ENCODE measurements at places on chromosomes 7 and 10.

- DNase-seq = no peak
Measured at GRCh38 chr10:116836902-116837523, 12.3 kb upstream of the ENO4 start.

DNA sequence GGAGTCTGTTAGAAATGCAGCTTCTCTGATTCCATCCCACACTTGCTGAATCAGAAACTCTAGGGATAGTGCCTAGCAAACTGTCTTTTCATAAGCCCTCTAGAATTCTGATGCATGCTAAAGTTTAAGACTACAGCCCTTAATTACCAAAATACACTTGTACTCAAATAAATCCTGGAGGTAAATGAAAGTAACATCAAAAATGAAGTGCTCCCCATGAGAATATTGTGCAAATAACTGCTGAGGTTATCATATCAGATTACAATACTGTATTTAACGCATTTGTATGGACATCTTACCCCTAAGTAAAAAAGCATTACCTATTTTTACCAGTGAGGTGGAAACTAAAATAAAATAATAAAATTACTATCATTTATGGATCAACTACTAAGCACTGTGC, 104.7 kb downstream of the CHCHD3 start:
- no peak for DNase-seq

DNA sequence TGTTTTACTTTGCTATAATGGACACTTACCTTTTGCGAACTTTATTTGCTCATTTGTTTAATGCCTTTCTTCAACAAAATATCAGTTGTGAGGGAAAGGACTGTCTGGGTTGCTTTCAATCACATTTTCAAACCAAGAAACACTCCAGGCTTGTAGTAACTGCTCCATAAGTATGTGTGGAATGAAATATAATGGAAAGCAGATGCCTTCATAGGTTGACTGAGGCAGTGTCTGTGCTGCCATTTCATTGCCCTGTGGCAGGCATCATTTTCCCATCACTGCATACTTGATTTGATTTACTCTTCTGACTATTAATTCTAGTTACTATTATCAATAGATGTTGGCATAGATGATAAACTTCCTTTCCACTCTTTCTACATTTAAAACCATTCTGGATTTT, 762.3 kb downstream of the CNTNAP2 start:
- no peak for DNase-seq

DNA sequence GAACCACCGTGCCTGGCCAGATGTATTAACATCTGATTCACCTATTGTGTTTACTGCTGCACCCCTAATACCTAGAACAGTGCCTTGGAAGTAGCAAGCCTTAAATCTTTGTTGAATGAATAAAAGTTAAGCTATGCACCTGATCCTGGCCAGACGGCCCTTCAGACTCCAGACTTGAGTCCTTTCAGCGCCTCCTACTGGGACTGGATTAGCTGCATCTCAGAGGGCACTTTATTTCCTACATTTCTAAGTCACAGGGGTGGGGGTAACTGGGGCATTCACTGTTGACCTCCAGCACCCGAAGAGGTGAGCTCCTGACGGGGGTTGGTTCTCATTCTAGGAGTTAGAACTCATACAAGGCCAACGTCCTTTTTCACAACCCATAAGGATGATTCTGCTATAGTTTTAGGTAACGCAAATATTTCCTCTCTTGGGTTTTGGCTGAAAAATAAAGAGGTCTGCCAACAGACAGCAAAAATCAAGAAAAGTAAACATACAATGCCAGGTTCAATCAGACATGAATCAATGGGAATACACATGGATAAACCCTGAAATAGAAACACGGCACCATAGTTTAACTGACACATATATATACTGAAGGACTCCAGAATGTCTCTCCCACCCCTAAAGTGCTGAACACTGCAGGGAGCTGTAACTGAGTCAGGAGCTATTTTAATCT, 48.0 kb upstream of the DLG5 start:
- no peak for DNase-seq

- DNase-seq = no peak
Measured at GRCh38 chr7:87116315-87116714, 35.9 kb upstream of the DMTF1 start.

DNA sequence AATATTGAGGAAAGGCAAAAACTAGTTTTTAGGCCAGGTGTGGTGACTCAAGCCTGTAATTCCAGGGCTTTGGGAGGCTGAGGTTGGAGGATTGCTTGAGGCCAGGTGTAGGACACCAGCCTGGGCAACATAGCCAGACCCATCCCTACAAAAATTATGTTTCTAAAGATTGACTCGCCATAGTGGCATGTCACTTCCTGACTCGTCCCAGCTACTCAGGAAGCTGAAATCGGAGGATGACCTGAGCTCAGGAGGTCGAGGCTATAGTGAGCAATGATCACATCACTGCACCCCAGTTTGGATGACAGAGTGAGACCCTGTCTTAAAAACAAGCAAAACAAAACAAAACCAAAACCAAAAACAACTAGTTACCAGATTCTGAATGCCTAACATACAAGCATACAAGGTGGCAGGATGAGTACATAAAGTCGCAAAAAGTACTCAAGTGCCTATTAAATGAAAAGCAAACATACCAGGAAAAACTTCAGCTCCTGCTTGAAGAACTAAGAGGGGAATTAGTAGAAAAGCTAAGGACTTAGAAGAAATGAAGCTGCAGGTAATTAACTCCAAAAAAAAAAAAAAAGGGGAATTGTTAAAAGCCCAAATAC, 14.1 kb downstream of the ZNF398 start:
- no peak for DNase-seq

DNA sequence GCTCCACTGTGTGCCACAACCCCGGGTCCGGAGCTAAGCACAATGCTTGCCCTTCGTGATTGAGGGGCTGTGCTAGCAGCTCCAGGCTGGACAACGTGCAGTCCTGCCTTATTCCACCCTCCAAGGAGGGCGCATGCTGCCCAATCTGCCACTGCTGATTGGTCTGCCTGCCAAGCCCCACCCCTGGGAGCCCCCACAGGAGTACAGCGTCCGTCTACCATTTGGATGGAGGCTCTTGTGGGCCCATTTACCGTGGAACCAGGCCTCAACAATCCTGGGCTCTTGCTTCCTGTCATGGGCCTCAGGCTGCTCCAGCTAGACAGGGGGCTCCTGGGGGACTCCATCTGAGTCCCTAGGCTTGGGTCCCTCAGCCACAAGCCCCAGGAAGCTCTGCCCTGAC, 173.3 kb downstream of the SLIT1 start:
- DNase-seq = no peak

- DNase-seq = no peak
Measured at GRCh38 chr10:4315551-4315950, 510.5 kb upstream of the AKR1E2 start.

DNA sequence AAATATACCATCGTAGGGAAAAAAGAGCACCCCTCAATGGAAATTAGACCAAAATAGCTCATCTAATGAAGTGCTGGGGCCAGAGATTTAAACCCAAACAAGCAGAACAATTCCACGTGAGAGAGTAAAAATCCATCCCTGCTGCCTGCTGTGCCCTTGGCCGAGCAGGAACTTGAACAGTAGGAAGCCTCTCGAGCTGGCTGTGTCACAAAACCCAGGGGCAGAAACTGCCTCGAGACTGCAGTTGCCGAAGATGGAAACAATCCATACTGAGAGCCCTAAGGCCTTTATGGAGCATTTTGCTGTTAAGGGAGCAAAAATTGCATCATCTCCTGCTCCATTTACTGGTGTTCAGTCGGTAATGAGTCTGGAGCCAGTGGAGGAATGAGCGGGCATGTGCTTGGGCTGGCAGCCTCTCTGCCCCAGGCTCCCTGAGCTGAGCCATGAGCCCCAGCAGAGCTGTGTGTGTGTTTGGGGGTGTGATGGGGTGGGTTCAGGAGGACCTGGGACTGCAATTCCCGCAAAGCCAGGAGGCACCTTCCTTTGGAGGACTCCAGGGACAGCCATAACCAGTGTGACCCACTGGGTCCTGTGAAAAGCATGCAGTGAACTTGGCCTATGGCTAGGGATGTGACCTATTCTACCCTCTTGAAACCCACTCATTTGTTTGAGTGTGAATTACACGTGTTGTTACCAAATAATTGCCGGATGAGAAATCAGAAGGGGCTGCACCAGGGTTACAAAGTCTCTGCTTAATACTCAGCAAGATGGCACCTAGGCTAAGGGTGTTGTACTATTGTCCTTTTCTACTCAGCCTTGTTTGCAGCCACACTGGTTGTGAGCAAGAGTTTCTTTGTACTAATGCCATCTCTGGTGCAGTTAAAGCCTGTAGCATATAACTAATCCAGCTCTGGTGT, 58.3 kb downstream of the CDHR3 start:
- no peak for DNase-seq

- no peak for DNase-seq
Measured at GRCh38 chr10:131533846-131534526, 222.5 kb upstream of the TCERG1L start.

DNA sequence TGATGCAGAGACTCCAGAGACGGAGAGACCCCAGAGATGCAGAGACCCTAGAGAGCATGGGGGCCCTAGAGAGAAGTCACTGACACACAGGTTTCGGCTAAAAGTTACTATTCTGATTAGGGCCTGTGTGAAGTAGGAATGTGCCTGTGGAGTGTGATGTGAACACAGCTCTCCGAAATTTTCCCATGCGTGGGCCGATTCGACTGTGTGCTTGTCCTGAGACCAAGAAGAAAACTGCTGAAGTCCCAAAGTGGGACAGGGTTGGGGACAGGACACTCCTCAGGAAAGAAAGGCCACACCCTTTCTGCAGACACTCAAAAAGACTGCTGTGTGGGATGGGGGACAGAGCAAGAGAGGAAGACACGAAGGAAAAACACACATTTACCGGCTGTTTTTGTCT, 533.5 kb downstream of the PTPRN2 start:
- no peak for DNase-seq

GRCh38 chr7:30285067-30285535, 704 bp downstream of the ZNRF2 start:
- no peak for DNase-seq

GRCh38 chr10:49365275-49365674, 30.6 kb downstream of the DRGX start:
- DNase-seq = no peak

DNA sequence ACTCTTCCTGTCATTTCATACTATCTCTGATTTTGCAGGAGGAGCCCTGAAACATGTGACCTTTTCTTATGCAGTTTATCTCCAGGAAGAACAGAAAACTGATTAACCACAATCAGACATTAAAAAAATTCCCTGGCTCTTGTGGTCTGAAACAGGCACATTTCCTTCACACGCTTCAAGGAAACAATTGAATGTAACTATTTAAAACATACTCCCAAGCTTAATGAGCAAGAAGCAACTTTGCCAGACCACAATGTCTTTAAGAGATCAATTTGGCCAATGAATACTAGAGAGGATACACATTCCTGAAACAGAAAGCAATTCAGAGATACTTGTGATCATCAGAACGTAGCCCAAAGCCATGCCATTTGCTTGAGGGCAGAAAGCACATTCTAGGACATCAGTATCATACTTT, 65.8 kb downstream of the PIP4K2A start:
- DNase-seq = no peak

GRCh38 chr10:113746217-113746957, 5.1 kb upstream of the PLEKHS1 start:
- DNase-seq = no peak

DNA sequence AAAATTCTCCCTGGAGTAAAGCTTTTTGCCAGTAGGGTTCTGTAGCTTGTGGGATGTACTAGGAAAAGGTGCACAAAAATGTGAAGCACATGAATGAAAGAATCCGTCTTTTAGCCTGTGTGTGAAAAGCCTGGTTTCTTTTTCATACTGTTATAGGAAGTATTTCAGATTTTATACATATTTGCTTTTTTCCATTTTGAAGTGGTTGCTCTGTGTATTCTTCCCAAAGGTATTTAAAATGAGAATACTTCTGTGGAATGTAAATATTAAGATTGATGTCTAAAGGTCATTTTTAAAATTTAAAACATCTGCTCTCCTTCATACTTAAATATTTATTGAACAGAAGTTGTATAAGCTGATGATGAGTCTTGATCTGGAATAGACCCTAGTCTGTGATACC, 96.8 kb downstream of the CDK14 start:
- DNase-seq = no peak

- DNase-seq = no peak
Measured at GRCh38 chr10:78250313-78251015, 216.8 kb downstream of the RPS24 start.

- DNase-seq = no peak
Measured at GRCh38 chr10:21649454-21649872, 115.4 kb downstream of the MLLT10 start.

GRCh38 chr10:93357680-93358079, 124.5 kb downstream of the MYOF start:
- DNase-seq = no peak

- DNase-seq = no peak
Measured at GRCh38 chr7:151031011-151031410, 2.8 kb downstream of the ABCB8 start.

GRCh38 chr10:125779403-125780327, 4.0 kb upstream of the MMP21 start:
- DNase-seq = no peak

GRCh38 chr7:139177696-139178095, 53.3 kb upstream of the UBN2 start:
- no peak for DNase-seq

DNA sequence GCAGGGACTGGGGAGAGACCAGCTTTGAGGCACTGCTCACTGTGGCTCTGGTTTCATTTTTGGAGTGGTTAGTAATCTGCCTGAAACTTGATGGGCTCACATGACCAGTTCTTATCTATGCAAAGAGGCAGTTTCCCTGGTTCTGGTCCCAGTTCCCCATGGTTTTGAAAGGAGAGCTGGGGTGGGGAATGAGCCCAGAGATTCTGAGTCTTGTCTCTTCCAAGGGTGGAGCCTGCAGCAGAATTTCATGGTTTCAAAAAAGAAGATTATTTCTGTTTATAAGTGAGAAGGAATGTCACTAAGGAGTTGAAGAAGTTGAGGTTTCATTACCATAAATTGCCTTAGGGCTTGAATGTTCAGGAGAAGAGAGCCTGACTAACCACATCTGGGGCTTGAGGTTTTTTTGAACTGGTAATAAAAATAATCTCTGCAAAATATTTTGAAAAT, 190.2 kb upstream of the HABP2 start:
- no peak for DNase-seq

- DNase-seq = no peak
Measured at GRCh38 chr10:70615784-70616522, 13.4 kb upstream of the PRF1 start.

GRCh38 chr7:77309714-77310220, 106.4 kb downstream of the GSAP start:
- DNase-seq = no peak

DNA sequence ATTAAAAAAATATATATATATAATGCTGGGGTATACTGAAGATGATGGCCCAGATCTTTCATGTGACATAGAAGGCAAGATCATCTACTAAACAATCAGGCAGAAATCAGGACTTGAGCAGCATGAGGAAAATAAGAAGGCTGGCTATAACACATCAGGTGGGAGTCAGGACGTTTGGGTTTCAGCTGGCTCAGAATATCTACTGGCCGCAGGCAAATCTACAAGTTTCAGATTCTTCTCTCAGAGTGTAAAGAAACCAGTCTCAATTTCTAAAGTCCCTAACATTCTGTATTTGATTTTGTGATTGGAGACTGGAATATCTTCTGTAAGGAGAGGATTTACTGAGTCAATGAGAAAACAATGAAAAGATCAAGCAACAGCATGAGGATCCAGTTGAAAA, 37.7 kb upstream of the FAM3C start:
- DNase-seq = no peak

Measured in activated CD8-positive, alpha-beta memory T cell treated with anti-CD3 and anti-CD28 coated beads for 1 hour (primary cell).